ENCODE measurements at places on chromosomes 5 and 9. TPM values are rescaled to one million over a fixed set of nuclear protein-coding genes. Genes with fewer than 3 reads are reported as not detected.

DNA sequence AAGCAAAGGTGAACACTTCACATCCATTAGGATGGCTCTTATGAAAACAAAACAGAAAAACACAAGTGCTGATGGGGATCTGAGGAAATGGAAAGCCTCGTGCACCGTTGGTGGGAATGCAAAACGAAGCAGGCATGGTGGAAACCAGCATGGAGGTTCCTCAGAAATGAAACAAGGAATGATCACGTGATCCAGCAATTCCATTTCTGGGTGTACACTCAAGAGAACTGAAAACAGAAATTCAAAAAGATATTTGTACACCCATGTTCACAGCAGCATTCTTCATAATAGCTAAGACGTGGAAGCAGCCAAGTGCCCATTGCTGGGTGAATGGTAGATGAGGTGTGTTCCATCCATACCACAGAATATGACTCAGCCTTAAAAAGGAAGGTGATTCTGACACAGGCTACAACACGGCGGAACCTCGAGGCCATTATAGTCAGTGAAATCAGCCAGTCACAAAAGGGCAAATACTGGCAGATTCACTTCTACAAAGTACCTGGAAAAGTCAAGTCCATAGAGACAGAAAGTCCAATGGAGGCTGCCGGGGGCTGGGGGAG, 87.2 kb upstream of the RAPGEF1 start:
- H3K27me3 ChIP-seq = peaks cover 12% of the 10 kb centered on the region
- no peaks in the 10 kb centered on the region for H3K4me1 ChIP-seq
- H3K4me3 ChIP-seq = no peak overlapping the region

DNA sequence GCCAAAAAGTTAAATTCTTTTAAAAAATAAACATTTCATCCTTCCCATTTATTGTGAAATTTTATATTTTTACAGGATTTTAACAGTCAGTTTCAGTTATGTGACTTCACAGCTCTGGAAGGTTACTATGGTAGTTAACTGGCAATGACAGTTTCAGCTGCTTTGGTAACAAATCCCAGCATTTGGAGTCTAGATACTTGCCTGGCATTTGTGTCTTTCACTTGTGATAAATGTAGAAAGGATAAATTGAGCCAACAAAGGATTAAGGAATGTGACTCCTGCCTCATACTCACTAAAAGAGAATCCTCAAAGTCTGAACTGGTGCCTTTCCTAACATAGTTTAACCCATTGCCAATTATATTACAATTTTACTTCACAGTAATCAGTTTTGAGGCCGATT, 315.5 kb downstream of the FER start:
- H3K27me3 ChIP-seq = no peaks in the 10 kb centered on the region
- H3K27ac ChIP-seq = no peak overlapping the region
- no peak overlapping the region for H3K4me3 ChIP-seq
- no peak for DNase-seq
- no peaks in the 10 kb centered on the region for H3K4me1 ChIP-seq

DNA sequence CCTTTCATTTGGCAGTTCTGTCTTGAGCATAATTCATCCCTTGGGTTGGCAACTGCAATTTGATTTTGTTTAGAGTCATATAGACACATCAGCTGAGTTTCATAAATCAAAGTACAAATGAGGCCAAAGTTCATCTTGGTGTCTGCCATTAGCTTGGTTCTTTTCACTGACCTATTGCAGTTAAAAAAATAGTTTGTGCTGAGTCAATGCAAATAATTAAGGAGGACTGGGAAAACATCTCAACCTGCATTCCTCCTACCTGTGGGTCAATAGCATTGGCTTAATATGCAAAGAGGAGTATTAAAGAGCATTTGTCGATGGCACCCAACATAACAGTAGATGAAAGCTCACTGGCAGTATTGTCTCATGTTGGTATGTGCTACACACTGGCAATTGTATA, 1.6 kb downstream of the PKD2L2 start:
- H3K36me3 ChIP-seq = peaks cover 1% of the 10 kb centered on the region
- no peak for DNase-seq
- peaks cover 21% of the 10 kb centered on the region for H3K4me1 ChIP-seq
- peaks cover 4% of the 10 kb centered on the region for H3K27me3 ChIP-seq
- no peak overlapping the region for H3K27ac ChIP-seq

PCDHGC5 gene
- total RNA-seq = not detected

INSL6 gene
- not detected for total RNA-seq
